ENCODE measurements at places on chromosomes 5 and 9.

GRCh38 chr9:6433410-6433809 is 20.4 kb downstream of the UHRF2 start:
- DNase-seq = no peak

GRCh38 chr5:9082996-9083395 is 462.9 kb downstream of the SEMA5A start:
- no peak for DNase-seq

DNA sequence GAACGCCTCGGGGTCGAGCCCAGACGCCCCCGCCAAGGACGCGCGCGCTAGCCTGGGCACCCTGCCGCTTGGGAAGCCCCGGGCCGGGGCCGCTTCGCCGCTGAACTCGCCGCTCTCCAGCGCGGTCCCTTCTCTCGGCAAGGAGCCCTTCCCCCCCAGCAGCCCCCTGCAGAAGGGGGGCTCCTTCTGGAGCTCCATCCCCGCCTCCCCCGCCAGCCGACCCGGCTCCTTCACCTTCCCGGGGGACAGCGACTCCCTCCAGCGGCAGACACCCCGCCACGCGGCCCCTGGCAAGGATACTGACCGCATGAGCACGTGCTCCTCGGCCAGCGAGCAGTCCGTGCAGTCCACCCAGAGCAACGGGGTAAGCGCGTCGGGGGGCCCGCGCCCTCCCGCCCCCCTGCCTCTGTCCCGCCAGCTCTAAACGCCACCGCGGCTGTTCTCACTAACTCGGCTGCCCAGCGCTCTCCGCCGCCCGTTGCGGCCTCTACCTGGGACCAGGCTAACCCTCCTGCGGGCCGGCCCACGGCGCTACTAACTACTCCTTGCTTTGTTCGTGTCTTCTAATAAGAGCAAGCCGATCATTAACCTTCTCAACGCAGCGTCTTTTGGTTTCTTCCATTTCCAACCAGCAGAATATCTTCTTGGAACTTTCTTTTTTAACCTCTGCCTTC is 93.6 kb upstream of the OTULINL start:
- no peak for DNase-seq

DNA sequence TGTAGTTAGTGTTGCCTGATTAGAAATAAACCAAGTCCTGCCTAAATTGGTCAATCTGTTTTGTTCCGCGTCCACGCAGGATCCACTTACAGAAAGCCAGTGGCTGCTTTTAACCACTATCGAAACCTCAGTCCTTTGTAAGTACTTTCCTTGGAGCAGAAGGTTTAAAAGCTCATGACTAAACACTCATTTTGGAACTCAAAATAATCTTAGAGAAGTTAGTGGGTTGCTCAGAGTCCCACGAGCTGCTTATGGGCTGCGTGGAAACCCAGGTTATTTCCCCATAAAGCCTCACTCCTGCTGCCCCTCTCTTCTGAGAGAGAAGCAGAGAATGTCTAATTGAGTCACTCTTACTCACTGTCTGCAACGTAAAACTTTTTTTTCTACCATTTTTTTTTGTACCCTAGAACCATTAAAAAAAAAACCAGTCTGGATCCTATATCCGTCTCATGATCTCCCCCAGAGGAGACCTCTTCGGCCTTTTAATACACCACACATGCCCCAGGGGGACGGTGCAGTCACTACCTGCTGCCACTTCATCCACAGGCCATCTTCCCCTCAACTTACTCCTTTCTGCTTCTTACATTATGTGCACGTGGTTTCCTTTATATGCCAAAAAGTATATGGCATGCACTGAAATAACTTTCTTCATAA is 7.6 kb downstream of the BASP1 start:
- no peak for DNase-seq

GRCh38 chr5:141363952-141364660 is at the start of gene PCDHGA5:
PCDHGA5 (plus strand) TSS chr5:141364162; CDS start chr5:141364331, 169 bp downstream.
- DNase-seq = peak; percentile 2

GRCh38 chr9:86718388-86719049 is 228.8 kb downstream of the GAS1 start:
- no peak for DNase-seq

DNA sequence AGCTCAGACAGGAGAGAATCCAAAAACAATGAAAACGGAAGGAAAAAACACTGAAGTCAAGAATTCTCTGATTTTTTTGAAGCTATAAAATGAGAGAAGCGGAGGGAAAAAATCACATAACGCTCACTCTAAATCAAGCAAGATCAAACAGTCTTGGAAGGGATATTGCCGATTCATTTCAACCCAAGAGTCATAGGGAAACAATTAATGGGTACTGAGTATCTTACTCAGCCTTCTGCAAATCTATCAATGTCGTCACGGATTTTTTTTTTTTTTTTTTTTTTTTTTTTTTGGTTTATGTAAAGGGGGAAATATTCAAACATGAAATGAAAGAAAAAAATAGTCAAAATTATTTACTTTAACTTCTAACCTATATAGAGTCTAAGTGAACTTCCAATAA is 9.5 kb downstream of the MEF2C start:
- DNase-seq = no peak

DNA sequence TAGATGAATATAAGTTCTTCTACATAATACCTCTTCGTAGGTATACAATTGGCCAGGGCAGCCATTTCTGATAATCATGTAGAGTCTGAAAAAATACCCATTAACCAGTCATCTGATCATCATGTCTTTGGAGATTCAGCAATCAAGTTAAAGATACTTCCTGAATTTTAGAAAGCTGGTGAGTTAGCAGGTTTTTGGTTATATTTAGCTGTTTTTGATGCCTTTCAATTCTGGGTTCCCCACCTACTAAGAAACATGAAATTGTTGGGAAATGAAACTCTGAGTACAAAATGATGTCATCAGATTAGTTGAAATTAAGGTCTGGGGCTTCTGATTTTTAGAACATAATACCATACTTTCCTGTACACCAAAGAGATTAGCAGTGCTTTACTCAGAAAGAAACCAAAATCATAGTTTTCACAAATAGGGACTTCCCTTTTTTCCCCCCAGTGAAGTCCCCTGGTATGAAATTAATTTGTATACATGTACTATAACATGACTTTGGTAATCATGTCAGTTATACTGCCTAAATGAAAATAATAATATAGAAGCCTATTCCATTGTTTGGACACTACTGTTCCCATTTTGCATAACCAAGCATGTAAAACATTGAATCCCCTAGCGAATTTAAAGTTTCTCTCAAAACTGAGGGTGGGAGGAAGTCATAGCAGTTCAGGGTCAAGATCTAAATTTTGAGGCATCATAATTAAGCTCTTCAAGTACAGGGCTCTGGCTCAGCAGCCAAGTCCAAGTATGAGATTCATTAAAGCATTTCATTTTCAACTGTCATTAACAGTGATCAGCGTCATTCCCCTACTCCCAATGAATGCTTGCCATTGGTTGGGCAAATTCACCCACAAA is 17.9 kb downstream of the PRLR start:
- no peak for DNase-seq

Measured in cerebellar cortex (tissue), 1 donor.